Body of pancreas (tissue), 4 donors: ENCODE measurements at places on chromosomes 16 and 17.

GRCh38 chr17:51869387-51869786, 289.1 kb downstream of the CA10 start:
- no peak for DNase-seq

- DNase-seq: no peak
Measured at GRCh38 chr17:67021743-67022450, 22.5 kb upstream of the CACNG1 start.

DNA sequence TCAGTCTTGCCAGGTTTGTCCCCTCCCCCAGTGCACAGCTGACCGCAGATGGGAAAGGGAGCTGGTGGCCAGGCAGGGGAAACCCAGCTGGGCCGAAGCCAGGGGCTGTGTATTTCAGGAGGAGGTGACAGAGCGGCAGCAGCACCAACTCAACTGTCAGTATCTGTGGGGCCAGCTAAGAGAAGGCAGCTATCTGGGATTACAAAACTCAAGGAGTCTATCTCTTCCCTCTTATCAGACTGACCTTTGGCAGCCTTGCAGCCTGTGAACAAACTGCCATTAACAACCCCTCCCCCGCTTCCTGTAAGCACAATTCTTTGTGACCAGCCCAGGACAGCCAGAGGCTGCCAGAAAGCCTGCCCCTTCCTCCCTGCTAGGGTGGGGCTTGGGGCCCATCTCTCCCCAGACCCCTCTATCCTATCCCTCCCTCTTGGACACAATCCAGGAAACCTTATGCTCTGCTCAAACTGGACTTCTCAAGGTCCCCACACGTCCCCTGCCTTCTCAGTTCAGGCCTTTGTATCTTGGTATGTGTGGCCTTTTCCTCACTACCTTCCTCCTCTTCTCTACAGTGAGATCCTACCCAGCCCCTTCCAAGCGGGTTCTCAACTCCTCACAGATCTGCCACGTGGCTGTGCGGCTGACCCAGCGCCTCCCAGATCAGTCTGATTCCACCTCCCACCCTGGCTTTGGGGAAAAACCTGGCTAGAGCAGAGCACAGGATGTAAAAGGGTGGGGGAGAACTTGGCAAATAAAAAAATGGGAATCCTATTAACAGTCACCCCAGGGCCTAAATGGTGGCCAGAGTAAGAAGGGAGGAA, 10.5 kb downstream of the ST3GAL2 start:
- DNase-seq: peak; percentile 97

DNA sequence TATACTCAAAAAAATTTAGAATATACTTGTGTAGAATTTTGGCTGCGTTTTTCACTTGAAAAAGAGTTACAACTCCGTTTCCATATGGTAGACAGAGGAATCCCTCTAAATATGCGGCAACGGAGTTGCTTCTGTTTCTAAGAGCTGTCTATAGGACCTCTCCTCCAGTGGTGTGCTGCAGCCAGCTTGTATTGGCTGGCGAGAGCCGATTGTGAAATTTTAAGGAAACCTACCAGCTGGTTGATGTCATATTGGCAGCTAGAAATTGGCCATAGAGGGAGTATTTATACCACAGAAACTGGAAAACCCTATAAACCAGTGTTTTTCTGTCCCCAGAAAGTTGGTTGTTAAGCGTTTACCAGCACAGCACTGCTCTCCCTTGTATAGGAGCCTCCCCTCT, 655.8 kb upstream of the EEF2KMT start:
- DNase-seq: no peak
